NCI-H774 (cell line): ENCODE measurements at places on chromosomes 1 and 21.

DNA sequence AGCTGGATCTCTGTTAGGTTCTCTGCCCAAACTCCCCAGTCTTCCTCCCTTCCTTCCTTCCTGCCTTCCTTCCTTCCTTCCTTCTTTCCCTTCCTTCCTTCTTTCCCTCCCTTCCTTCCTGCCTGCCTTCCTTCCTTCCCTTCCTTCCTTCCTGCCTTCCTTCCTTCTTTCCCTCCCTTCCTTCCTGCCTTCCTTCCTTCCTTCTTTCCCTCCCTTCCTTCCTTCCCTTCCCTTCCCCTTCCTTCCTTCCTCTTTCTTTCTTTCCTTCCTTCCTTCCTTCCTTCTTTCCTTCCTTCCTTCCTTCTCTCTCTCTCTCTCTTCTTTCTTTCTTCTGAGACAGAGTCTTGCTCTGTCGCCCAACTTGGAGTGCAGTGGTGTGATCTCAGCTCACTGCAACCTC lies 8.7 kb upstream of the LSM10 start:
- DNase-seq: no peak

- DNase-seq: no peak
Measured at GRCh38 chr1:172970186-172970585, 80.6 kb downstream of the TNFSF18 start.

DNA sequence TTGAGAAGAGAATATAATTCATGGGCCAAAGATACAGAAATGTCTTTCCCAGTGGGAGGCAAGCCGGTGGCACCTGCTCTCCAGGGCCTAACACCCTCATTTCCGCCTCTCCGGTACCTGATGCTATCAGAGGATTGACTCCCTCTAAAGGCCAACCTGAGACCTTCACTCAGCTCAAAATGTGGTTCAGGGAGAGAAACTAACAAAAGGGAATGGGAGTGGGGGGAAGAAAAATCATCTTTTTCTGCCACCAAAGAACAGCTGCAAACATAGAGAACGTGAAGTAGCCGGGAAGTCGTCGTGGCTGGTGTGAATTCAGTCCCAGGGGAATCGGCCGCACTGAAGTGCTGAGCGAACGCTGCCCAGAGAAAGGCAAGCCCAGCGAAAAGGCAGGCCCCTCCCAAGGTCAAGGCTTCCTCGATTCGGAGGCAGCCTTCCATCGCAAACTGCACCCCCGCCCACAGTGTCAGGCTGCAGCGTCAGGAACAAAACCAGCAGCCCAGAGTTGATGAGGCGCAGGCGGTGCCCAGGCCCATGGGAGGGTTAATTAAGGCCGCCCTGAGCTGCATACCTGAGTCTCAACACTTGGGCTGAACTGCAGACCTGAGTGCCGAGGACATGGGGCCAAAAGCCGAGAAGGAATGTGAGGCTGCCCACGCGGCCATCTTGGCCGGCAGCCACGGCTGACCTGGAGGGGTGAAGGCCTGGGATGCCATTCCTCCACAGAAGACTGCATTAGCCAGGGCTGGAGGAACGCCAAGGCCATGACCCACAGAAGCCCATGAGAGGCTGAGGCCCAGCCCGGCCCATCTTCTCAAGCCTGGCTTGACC lies 160.2 kb downstream of the PSMG1 start:
- DNase-seq: peak; percentile 29

DNA sequence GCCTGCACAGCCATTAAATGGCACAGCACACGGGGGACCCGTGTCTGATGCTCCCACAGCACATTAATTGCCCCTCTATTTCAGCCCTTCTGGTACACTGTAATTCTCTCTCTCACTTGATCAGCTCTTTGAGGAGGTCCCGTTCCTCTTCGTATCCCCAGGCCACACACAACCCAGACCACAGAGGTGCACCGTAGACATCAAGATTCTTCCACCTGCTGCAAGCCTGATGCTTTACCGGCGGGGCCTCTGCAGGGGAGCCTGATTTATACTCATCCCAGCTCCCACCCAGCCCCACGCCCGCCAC lies 759 bp downstream of the SMYD3 start:
- DNase-seq: no peak

DNA sequence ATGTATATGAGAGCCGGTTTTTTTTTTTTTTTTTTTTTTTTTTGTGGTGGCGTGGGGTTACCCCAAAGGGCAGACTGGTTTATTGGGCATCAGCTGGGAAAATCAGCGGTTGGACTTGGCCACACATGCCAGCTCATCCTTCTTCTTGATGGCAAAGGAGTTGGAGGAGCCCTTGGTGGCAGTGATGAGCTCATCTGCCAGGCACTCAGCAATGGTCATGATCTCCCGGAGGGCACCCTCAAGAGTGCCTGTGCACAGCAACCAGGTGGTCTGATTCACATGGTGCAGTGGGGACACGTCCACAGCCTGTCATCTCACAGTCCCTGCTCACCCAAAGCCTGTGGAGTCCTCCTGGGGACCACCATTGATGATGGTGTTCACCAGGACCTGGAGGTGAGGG lies 62.0 kb downstream of the MRPS6 start:
- no peak for DNase-seq

GRCh38 chr1:78565393-78565792 lies 54.9 kb upstream of the IFI44L start:
- DNase-seq: no peak

GRCh38 chr1:181144238-181144637 lies 55.7 kb downstream of the IER5 start:
- DNase-seq: no peak
